ENCODE measurements at places on chromosomes 3 and 15. TPM values are rescaled to one million over a fixed set of nuclear protein-coding genes. Genes with fewer than 3 reads are reported as not detected.
A peak's percentile ranks its signal among the peaks of the same experiment; 100 is the strongest.

ZIC1 gene
- 5.2 TPM for total RNA-seq

- H3K27ac ChIP-seq: no peak overlapping the region
- DNase-seq: no peak
- H3K36me3 ChIP-seq: no peaks in the 10 kb centered on the region
- no peak overlapping the region for H3K4me3 ChIP-seq
Measured at GRCh38 chr15:35583863-35584528, 38.0 kb upstream of the DPH6 start.

DNA sequence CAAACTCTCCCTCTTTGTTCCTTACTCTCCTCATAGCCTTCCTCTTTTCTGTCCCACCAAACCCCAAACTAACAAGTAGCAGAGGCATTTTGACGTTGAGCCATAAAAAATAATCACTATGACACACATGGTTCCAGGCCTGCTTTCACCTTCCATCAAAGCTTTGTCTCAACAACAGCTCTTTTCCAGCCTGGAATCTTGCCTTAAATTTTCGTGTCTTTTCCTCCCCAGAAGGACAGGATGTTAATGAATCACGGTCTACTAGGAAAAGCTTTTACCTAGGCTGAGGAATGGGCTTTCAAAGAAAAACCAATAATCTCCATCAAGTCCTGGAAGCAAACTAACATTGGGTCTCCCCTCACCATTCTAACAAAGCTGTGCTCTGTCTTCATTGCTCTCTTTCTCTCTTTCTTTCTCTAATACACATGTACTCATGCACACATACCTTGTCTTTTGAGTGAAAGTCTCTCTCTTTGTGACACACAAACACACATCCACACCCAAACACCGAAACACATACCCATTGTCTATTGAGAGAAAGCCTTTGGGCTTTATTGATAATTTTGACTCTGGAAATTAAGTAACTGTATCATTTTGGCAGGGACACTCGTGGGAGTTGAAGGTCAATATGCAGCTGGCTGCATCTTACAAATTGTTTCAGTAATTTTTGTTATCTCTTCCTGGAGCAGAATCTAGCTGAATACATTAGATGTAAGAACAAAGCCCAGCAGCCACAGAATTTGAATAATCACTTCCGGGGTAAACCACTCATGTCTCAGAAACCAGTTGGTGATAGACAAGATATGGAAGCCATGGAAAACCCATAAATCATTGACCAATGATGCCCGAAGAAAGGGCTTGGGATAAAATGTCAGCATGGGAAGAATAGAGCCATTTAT, 107.4 kb upstream of the SLC4A7 start:
- no peak for DNase-seq
- H3K4me1 ChIP-seq: peaks cover 4% of the 10 kb centered on the region
- no peak overlapping the region for H3K4me3 ChIP-seq
- H3K27me3 ChIP-seq: no peaks in the 10 kb centered on the region
- no peaks in the 10 kb centered on the region for H3K36me3 ChIP-seq

- no peak overlapping the region for H3K4me3 ChIP-seq
- H3K27ac ChIP-seq: no peak overlapping the region
- no peak for DNase-seq
- H3K27me3 ChIP-seq: no peaks in the 10 kb centered on the region
- H3K4me1 ChIP-seq: no peaks in the 10 kb centered on the region
Measured at GRCh38 chr3:155024006-155024638, 56.0 kb upstream of the MME start.

RAMAC gene
- 21.4 TPM for total RNA-seq

NR2F2 gene
- 9.2 TPM for total RNA-seq

DNA sequence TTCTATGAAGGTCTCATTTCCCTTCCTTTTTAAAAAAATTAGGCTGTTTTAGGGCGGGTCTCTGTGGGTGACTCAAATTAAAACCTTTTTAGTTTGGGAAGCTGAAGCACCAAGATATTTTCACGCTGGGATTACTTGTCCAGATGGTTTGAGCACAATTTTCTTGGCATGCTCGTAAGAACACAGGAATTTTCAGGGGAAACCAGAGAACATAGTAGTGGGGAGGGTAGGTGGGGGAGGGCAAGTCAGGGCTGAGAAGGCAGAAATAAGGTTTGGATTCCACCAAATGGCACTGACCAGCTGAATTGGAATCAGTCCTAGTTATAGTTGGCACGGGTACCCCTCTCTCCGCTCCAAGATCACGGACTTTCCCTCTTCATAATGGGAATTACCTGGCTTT, 97.3 kb upstream of the LRIG1 start:
- H3K27me3 ChIP-seq: no peaks in the 10 kb centered on the region
- no peak overlapping the region for H3K4me3 ChIP-seq
- no peaks in the 10 kb centered on the region for H3K36me3 ChIP-seq
- DNase-seq: no peak
- H3K4me1 ChIP-seq: no peaks in the 10 kb centered on the region
- no peak overlapping the region for H3K27ac ChIP-seq

- DNase-seq: no peak
- no peaks in the 10 kb centered on the region for H3K27me3 ChIP-seq
- no peaks in the 10 kb centered on the region for H3K36me3 ChIP-seq
- no peaks in the 10 kb centered on the region for H3K4me1 ChIP-seq
- H3K27ac ChIP-seq: no peak overlapping the region
Measured at GRCh38 chr15:87300146-87300545, 956.4 kb downstream of the NTRK3 start.

GRCh38 chr3:110181226-110181625, 843.9 kb upstream of the DPPA4 start:
- H3K27ac ChIP-seq: no peak overlapping the region
- DNase-seq: no peak
- H3K36me3 ChIP-seq: no peaks in the 10 kb centered on the region
- H3K27me3 ChIP-seq: no peaks in the 10 kb centered on the region
- no peaks in the 10 kb centered on the region for H3K4me1 ChIP-seq

- H3K36me3 ChIP-seq: no peaks in the 10 kb centered on the region
- H3K4me3 ChIP-seq: peak overlapping the region; percentile 36
- no peaks in the 10 kb centered on the region for H3K27me3 ChIP-seq
- no peaks in the 10 kb centered on the region for H3K4me1 ChIP-seq
- DNase-seq: no peak
- no peak overlapping the region for H3K27ac ChIP-seq
Measured at GRCh38 chr15:23566071-23566554, 639 bp downstream of the MKRN3 start.

GRCh38 chr15:66724732-66725463, 22.9 kb downstream of the SMAD6 start:
- H3K4me1 ChIP-seq: no peaks in the 10 kb centered on the region
- H3K4me3 ChIP-seq: no peak overlapping the region
- DNase-seq: no peak
- H3K27me3 ChIP-seq: no peaks in the 10 kb centered on the region
- H3K27ac ChIP-seq: no peak overlapping the region

COL6A6 gene
- total RNA-seq: 0.20 TPM

- no peaks in the 10 kb centered on the region for H3K4me1 ChIP-seq
- H3K4me3 ChIP-seq: no peak overlapping the region
- H3K36me3 ChIP-seq: no peaks in the 10 kb centered on the region
Measured at GRCh38 chr3:60238550-60238949, 1012.7 kb downstream of the FHIT start.

DNA sequence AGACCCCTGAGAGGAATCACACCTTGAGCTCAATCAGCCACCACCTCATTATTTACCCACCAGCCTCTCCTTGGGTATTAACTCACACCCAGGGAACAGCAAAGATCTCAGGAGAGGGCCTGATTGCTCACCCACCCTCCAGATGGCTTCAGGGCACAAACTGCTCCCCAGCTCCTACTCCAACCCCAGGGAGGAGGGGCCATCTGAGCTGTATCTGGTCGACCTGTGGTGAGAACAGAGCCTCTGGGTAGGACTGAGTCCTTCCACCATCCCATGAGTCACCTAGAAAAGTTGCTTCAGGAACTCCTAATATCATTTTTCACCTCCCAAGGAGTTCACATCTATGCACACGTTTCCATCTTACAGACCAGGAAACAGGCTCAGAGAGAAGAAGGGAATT, 44.8 kb upstream of the HES1 start:
- H3K27me3 ChIP-seq: no peaks in the 10 kb centered on the region
- no peak for DNase-seq
- H3K4me3 ChIP-seq: no peak overlapping the region
- no peaks in the 10 kb centered on the region for H3K4me1 ChIP-seq
- H3K36me3 ChIP-seq: no peaks in the 10 kb centered on the region
- no peak overlapping the region for H3K27ac ChIP-seq

DNA sequence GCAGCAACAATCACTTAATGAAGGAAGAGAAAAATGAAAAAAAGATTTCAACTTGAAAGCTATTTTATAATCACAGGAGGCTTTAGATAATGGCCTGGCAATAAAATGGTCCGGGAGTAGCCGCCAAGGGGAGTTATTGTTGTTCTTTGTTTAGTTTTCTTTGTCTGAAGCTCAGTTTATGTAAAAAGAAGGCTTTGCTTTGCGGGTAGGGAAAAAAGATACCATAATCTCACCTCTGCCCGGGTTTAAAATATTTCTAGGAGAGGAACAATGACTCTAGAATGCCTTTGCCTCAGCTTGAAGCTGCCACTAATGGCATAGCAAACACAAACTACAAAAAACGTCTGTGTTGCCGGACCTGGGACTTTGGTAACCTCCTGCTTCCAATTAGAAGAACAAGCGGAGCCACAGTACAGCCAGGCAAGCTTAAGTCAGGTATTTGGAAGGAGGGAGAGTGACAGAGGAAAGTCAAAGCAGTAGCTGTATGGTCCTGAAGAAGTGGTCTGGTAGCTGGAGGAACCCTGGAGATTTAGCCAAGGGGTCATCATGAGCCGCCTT, 764.5 kb downstream of the TUSC7 start:
- DNase-seq: no peak
- H3K4me3 ChIP-seq: no peak overlapping the region
- H3K27me3 ChIP-seq: no peaks in the 10 kb centered on the region
- H3K4me1 ChIP-seq: no peaks in the 10 kb centered on the region
- H3K27ac ChIP-seq: no peak overlapping the region

DNA sequence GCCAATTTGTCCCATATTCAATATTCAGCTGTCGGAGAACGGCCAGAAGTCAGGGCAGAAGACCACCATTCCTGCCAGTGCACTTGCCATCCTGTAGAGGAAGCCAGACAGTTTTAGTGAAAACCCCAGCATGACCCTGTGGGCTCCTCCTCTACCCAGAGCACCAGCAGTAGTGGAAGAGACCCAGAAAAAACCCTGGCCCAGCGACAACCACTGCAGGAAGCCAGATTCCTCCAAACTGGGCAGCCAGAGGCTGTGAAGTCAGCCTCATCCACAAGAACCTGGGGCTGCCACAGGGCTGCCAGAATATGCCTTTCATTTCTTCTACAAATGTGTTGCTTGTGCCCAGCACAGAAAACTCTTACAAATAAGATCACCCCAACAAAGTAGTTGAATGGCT, 67.3 kb downstream of the HMCES start:
- peaks cover 14% of the 10 kb centered on the region for H3K4me1 ChIP-seq
- no peaks in the 10 kb centered on the region for H3K36me3 ChIP-seq
- no peak for DNase-seq
- H3K27ac ChIP-seq: no peak overlapping the region
- H3K27me3 ChIP-seq: no peaks in the 10 kb centered on the region

GRCh38 chr15:73954188-73955145, 28.2 kb downstream of the LOXL1 start:
- peaks cover 15% of the 10 kb centered on the region for H3K4me1 ChIP-seq
- H3K27me3 ChIP-seq: no peaks in the 10 kb centered on the region
- H3K27ac ChIP-seq: no peak overlapping the region
- H3K4me3 ChIP-seq: no peak overlapping the region
